ENCODE measurements at places on chromosomes 3 and 15. TPM values are rescaled to one million over a fixed set of nuclear protein-coding genes. Genes with fewer than 3 reads are reported as not detected.

DNA sequence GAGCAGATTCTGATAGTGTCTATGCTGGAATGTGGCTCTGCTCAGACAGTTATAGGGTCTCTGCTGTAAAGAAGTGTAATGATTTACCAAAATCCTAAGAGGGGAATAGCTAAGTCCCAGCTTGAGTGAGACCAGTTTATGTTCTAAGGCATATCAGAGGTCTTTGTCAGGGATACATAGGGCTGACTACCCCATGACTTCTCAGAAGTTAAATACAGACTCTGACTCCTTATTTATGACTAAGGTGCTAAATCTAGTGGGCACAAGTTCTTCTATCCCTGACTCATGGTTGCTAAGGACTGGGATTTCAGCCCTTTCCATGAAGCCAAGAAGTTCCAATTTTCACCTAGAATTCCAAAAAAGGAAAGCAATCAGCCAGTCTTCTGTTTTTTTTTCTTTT is 192.6 kb upstream of the POU1F1 start:
- H3K27me3 ChIP-seq: no peaks in the 10 kb centered on the region
- no peaks in the 10 kb centered on the region for H3K4me1 ChIP-seq
- no peak overlapping the region for H3K27ac ChIP-seq
- H3K4me3 ChIP-seq: no peak overlapping the region
- H3K36me3 ChIP-seq: no peaks in the 10 kb centered on the region

DNA sequence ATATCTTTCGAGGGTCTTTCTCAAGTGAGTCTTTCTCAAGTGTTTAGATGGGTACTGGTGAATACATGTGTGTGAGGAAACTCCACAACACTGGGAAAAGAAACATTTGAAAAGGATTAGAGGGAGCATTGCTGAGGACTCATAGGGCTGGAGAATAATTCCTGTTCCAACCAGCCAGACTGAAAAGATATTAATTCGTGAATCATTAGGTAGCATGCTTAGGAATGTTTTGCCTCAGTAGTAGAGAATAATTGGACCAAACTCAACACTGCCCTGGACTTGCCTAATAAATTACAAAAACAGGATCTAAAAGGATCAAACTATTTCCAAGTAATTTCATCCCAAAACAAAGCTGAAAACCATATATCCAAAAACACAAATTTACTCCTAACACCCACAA is 17.3 kb downstream of the PP2D1 start:
- H3K4me3 ChIP-seq: no peak overlapping the region
- H3K27ac ChIP-seq: no peak overlapping the region
- no peaks in the 10 kb centered on the region for H3K27me3 ChIP-seq
- H3K36me3 ChIP-seq: no peaks in the 10 kb centered on the region

- no peak overlapping the region for H3K27ac ChIP-seq
- no peaks in the 10 kb centered on the region for H3K36me3 ChIP-seq
- no peak for DNase-seq
- peaks cover 23% of the 10 kb centered on the region for H3K4me1 ChIP-seq
Measured at GRCh38 chr3:126930936-126931600, 51.8 kb upstream of the PLXNA1 start.

- no peak for DNase-seq
- H3K36me3 ChIP-seq: no peaks in the 10 kb centered on the region
- no peaks in the 10 kb centered on the region for H3K27me3 ChIP-seq
- no peak overlapping the region for H3K4me3 ChIP-seq
- H3K27ac ChIP-seq: no peak overlapping the region
Measured at GRCh38 chr3:107589454-107589853, 66.7 kb downstream of the BBX start.

DNA sequence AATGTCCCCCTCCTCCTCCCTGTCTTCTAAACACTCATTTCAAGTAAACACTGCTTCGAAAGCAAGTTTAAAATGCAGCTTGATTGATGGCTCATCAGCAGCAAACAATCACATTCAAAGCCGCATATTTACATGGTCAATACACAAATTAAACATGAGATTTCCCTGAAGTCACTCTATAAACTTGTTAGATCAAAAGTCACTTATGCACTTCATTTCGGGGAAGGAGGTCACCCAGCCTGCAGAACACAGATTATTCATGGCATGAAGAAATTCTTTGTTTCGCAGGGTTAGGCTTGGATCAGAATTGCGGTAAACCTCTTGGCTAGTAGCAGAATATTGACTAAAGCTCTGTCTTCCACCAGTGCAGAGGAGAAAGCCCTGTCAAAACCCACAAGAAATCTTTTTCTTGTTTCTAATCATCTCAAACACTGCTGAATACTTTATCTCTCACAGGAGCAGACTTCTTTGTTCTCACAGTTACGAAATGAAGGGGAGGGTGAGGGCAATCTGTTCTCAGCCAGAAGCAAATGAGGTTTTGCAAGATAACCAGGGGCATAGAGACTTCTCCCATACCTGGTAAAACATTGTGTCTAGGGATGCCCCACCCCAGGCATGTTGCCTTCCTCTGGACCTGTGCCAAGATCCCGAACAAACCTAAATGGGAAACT is 133.3 kb upstream of the CHL1 start:
- H3K27ac ChIP-seq: no peak overlapping the region
- no peak for DNase-seq
- H3K36me3 ChIP-seq: no peaks in the 10 kb centered on the region
- no peaks in the 10 kb centered on the region for H3K27me3 ChIP-seq
- peaks cover 5% of the 10 kb centered on the region for H3K4me1 ChIP-seq

DNA sequence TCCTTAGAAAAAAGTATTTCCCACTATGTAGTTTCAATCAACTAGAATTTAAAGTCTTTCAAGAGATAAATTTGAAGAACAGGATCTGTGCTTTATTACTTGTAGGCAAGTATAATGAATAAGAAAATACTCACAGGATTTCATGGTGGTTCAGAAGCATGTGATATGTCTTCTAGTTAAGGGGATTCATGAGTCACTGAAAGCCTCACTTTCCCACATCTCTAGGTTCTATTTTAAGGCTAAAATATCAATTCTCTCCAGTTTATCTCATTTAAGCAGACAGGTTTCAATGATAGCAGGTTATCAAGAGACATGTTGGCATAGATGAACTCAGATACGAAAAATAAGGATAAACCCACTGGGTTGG is 437.8 kb upstream of the BCHE start:
- H3K27me3 ChIP-seq: no peaks in the 10 kb centered on the region
- no peaks in the 10 kb centered on the region for H3K36me3 ChIP-seq
- DNase-seq: no peak
- no peaks in the 10 kb centered on the region for H3K4me1 ChIP-seq

GRCh38 chr15:39247574-39247973 is 333.3 kb upstream of the THBS1 start:
- H3K36me3 ChIP-seq: no peaks in the 10 kb centered on the region
- no peak overlapping the region for H3K4me3 ChIP-seq
- H3K4me1 ChIP-seq: no peaks in the 10 kb centered on the region
- no peak for DNase-seq

- H3K4me3 ChIP-seq: no peak overlapping the region
- H3K4me1 ChIP-seq: no peaks in the 10 kb centered on the region
- no peaks in the 10 kb centered on the region for H3K27me3 ChIP-seq
Measured at GRCh38 chr3:72744330-72744729, 103.9 kb downstream of the SHQ1 start.

- no peaks in the 10 kb centered on the region for H3K36me3 ChIP-seq
- no peak overlapping the region for H3K27ac ChIP-seq
- H3K4me3 ChIP-seq: no peak overlapping the region
- no peak for DNase-seq
Measured at GRCh38 chr15:38367476-38367875, 86.5 kb upstream of the FAM98B start.

- no peak for DNase-seq
- H3K27me3 ChIP-seq: no peaks in the 10 kb centered on the region
- no peaks in the 10 kb centered on the region for H3K4me1 ChIP-seq
- no peak overlapping the region for H3K27ac ChIP-seq
Measured at GRCh38 chr3:174769171-174769570, 90.0 kb upstream of the NAALADL2 start.

ASB14 gene
- total RNA-seq: 2.1 TPM

CX3CR1 gene
- total RNA-seq: 1.4 TPM

TMCO5A gene
- 2.0 TPM for total RNA-seq

GPR15 gene
- 1.2 TPM for total RNA-seq

TMEM40 gene
- total RNA-seq: 1.0 TPM

Data from upper lobe of left lung (tissue), 6 donors.